Vein endothelial cell (primary cell): ENCODE measurements at places on chromosomes 3 and 15. TPM values are rescaled to one million over a fixed set of nuclear protein-coding genes. Genes with fewer than 3 reads are reported as not detected.

FAM107A gene
- 7.5 and 16.0 TPM in 2 replicates for total RNA-seq

FOXB1 gene
- total RNA-seq: not detected in 2 replicates

CTDSPL2 gene
- 94.4 and 97.3 TPM in 2 replicates for total RNA-seq

LMAN1L gene
- not detected in 2 replicates for total RNA-seq

CHRNA5 gene
- 6.0 and 6.9 TPM in 2 replicates for total RNA-seq

CD96 gene
- not detected in 2 replicates for total RNA-seq

LCTL gene
- total RNA-seq: not detected in 2 replicates

GOLGA6D gene
- not detected in 2 replicates for total RNA-seq

CYP11A1 gene
- total RNA-seq: 0.10 TPM in 1 of 2 replicates, not detected in the other

SMCO1 gene
- total RNA-seq: not detected in 2 replicates

GHSR gene
- not detected in 2 replicates for total RNA-seq

PPP1R14D gene
- total RNA-seq: not detected in 2 replicates

DNAH1 gene
- total RNA-seq: 6.8 and 8.5 TPM in 2 replicates

DNAH12 gene
- under 0.01 and 0.10 TPM in 2 replicates for total RNA-seq

GATM gene
- total RNA-seq: 0.65 and 1.2 TPM in 2 replicates

UNC13C gene
- total RNA-seq: not detected in 2 replicates

UROC1 gene
- not detected in 2 replicates for total RNA-seq

MRPL47 gene
- total RNA-seq: 30.1 and 36.4 TPM in 2 replicates

CPN2 gene
- not detected in 2 replicates for total RNA-seq

GABRA5 gene
- total RNA-seq: not detected in 2 replicates

IMPG2 gene
- total RNA-seq: 0.67 and 0.98 TPM in 2 replicates

CELSR3 gene
- total RNA-seq: 0.65 and 0.76 TPM in 2 replicates

TTC21A gene
- total RNA-seq: 3.6 and 5.6 TPM in 2 replicates

OR5K2 gene
- total RNA-seq: not detected in 2 replicates

PDZRN3 gene
- total RNA-seq: 0.33 TPM in 1 of 2 replicates, not detected in the other

ATP2B2 gene
- total RNA-seq: not detected in 2 replicates

DAZL gene
- not detected in 2 replicates for total RNA-seq

TGM4 gene
- 0.10 and 0.33 TPM in 2 replicates for total RNA-seq

IL20RB gene
- 0.33 and 1.3 TPM in 2 replicates for total RNA-seq

CLDN1 gene
- total RNA-seq: 0.48 and 1.3 TPM in 2 replicates

MORF4L1 gene
- total RNA-seq: 370 and 378 TPM in 2 replicates

AHSG gene
- not detected in 2 replicates for total RNA-seq

CFAP161 gene
- total RNA-seq: 0.33 and 1.8 TPM in 2 replicates

STT3B gene
- 141 and 174 TPM in 2 replicates for total RNA-seq

PRR20G gene
- not detected in 2 replicates for total RNA-seq

UQCC5 gene
- 3.7 and 4.6 TPM in 2 replicates for total RNA-seq

EXD1 gene
- total RNA-seq: not detected in 2 replicates

FGF12 gene
- 1.6 and 2.9 TPM in 2 replicates for total RNA-seq

ANKRD63 gene
- total RNA-seq: not detected in 2 replicates

GATA2 gene
- 30.1 and 51.0 TPM in 2 replicates for total RNA-seq

SCN11A gene
- total RNA-seq: under 0.01 and 0.10 TPM in 2 replicates

FAM174B gene
- total RNA-seq: 28.6 and 39.5 TPM in 2 replicates

TRAIP gene
- total RNA-seq: 3.6 and 5.5 TPM in 2 replicates

TMEM212 gene
- not detected in 2 replicates for total RNA-seq

ALS2CL gene
- 8.8 and 11.1 TPM in 2 replicates for total RNA-seq

RAB8B gene
- total RNA-seq: 67.0 and 75.5 TPM in 2 replicates

SPTBN5 gene
- total RNA-seq: 3.9 and 15.2 TPM in 2 replicates

P4HTM gene
- total RNA-seq: 9.9 and 16.7 TPM in 2 replicates

STRIT1 gene
- not detected in 2 replicates for total RNA-seq
